ENCODE measurements at places on chromosomes 16 and 17. TPM values are rescaled to one million over a fixed set of nuclear protein-coding genes. Genes with fewer than 3 reads are reported as not detected.

C1QTNF8 gene
- polyA plus RNA-seq: not detected

GDPD3 gene
- polyA plus RNA-seq: not detected

MYL4 gene
- not detected for polyA plus RNA-seq

SLFN13 gene
- polyA plus RNA-seq: 11.8 TPM

RRAD gene
- polyA plus RNA-seq: not detected

RSL1D1 gene
- polyA plus RNA-seq: 206 TPM

DNA sequence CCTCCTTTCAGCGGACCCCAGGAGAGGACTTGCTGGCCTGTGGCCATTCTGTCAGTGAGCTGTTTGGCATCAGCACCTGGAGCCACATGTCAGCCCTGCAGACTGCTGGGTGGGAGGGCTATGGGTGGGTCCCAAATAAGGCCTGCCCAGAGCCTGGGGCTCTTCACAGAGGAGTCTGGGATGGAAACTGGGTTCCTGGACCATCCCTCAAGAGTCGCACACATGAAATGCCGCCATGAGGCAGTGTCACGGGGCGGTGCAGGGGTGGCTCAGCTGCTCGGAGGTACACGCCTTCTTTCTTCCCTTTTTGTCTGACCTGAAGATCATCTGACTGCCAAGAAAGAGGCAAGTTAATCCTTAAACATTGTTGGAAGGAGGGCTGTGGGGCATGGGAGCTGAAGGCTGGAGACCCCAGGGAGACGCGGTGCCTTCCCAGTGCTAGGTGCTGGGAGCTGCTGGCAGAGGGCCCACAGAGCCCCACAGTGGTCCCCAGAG lies 14.8 kb downstream of the MPRIP start:
- no peak for DNase-seq

GRCh38 chr16:15483857-15484256 lies 49.5 kb downstream of the BMERB1 start:
- DNase-seq: no peak

GRCh38 chr16:85446951-85447692 lies 166.0 kb upstream of the GSE1 start:
- DNase-seq: no peak

DNA sequence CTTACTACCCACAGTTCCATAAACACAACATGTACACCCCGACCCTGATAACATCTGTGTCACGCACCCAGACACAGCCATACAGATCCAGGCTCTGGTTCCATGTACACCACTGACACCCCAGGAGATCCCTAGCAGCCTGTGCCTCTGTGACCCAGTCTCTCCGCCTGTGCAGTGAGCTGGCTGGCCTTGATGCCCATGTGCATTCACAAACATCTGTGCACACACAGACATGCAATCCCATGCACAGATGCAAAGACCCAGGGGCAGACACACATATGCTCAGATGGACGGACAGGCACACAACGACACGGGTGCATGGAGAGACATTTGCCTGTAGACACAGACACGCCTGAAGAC lies 4.1 kb downstream of the CCDC102A start:
- no peak for DNase-seq

DNA sequence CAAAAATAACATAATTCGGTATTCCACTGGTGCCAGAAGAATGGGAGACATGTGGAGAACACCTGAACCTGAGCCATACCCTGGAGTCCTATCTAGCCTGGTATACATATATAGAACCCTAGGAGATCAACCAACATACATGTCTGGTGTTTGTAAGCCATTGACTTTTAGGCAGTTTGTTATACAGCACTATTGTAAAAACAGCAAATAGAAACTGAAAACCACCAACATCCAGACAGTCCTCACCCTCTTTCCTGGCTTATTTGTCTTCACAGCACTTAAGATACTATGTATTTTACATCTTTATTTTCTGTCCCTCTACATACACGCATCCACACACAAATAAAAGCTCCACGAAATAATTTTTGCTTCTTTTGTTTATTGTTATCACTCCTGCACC lies 404.2 kb upstream of the PMFBP1 start:
- no peak for DNase-seq

- no peak for DNase-seq
Observed at GRCh38 chr16:16815641-16816040, 436.7 kb downstream of the NPIPA7 start.

GRCh38 chr16:82810077-82810476 lies 183.3 kb downstream of the CDH13 start:
- DNase-seq: no peak

- no peak for DNase-seq
Observed at GRCh38 chr16:71185347-71185746, 45.2 kb downstream of the HYDIN start.

GRCh38 chr17:4156750-4157381 lies 13.9 kb downstream of the CYB5D2 start:
- DNase-seq: no peak

DNA sequence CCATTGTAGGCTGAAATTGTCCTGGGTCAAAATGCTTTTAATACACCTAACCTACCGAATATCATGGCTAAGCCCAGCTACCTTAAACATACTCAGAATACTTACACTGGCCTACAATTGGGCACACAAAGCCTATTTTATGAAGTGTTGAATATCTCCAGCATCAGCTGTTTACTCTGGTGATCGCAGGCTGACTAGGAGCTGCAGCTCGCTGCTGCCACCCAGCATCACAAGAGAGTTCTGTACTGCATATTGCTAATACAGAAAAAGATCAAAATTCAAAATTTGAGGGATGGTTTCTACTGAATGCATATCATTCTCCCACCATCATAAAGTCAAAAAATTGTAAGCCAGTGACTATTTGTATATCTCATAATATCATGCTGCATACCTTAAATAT lies 55.3 kb downstream of the ULK2 start:
- DNase-seq: no peak

- DNase-seq: no peak
Observed at GRCh38 chr16:85573696-85574641, 39.2 kb upstream of the GSE1 start.

DNA sequence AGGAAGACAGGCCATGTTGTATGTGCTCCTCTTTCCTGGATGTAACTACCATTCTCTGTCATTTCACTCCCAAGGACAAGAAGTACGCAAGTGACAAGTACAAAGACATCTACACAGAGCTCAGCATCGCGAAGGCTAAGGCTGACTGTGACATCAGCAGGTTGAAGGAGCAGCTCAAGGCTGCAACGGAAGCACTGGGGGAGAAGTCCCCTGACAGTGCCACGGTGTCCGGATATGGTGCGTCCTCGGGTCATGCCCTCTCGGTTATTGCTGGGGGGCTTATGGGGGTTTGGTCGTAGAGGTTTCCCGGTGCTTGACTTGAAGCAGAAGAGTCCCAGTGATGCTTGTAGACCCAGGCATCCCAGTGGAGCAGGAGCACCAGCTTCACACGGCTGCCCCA lies 29.0 kb downstream of the PLD6 start:
- no peak for DNase-seq

GRCh38 chr16:74623839-74624235 lies 16.9 kb upstream of the GLG1 start:
- DNase-seq: no peak

- DNase-seq: peak; percentile 1
Observed at GRCh38 chr17:15171167-15172047, 93.7 kb downstream of the PMP22 start.

DNA sequence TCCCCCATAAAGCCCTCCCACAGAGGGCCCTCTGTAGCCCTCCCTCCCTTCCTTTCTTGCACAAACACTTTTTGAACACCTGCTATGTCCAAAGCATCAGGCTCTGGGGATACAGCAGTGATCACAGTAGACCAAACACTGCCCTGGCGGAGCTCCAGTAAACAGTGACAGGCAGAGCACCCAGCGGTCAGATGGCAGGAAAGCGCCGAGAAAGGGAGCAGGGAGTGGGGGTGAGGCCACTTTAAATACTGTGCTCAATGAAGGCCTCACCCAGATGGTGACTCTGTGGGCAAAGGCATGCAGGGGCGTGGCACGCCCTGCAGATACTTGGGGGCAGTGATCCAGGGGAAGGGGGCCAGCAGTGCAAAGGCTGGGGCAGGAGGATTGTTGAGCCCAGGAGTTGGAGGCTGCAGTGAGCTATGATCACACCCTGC lies 7.6 kb downstream of the PRR29 start:
- no peak for DNase-seq

DNA sequence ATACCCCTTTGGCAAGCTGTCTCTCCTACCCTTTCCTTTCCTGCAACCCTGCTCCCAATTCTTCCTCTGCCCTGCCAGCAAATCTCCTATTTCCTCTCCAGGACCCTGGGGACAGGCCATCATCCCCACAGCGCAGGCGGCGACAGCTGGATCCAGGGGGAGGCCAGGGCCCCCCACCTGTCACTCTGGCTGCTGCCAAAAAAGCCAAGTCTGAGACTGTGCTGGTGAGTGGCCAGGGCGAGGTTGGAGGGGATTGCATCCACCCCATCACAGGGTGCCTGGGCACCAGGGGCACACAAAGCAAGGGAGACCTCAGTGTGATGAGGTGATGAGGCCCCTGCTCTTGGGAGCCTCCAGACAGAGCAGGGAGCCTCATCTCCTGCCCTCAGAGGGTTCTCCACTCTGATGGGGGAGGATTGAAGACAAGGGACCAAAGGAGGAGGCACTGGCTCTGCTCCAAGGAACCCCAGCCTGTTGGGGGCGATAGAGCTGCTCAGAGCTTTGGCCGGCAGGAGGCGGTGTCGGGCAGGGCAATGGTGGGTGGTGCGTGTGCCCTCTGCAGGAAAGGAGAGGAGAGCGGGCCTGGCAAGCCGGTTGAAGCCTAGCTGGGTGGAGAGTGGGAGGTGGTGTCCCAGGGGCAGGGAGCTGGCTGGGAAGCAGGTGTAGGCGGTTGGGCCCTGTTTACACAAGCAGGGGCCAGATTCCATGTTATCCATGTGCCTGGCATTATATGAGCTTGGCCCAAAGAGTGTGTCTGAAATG lies 15.6 kb upstream of the PDK2 start:
- no peak for DNase-seq

- no peak for DNase-seq
Observed at GRCh38 chr16:144797-145252, 6.4 kb upstream of the NPRL3 start.

DNA sequence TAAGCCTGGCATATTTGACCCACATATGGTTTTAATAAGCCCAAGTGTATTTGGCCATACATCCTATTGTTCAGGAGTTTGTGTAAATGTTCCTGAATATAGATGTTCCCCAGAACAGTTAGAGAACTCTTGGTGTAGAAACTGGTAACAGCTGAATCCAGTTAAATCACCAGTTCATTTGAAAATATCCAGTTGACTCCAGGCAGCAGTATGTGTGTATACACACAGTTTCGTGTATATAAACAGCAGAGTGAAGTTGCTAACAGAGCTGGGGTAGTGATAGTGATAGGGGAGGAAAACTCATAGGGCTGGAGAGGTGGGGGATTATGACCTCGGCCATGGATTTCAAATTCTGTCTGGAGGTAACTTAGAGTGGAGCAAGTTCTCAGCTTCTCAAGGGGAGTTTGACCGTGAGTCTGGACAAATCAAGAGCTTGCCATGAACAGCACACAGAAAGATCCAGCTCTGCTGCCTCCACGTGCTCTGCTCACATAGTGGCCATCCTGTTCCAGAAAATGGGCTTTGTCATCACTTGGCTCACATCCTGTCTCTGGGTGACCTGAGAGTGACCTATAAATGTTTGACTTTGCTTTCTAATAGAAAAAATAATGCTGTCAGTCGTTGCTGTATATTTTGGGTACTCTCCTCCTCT lies 30.6 kb upstream of the MMD start:
- DNase-seq: no peak

- no peak for DNase-seq
Observed at GRCh38 chr17:49013311-49014213, 16.4 kb downstream of the IGF2BP1 start.

DNA sequence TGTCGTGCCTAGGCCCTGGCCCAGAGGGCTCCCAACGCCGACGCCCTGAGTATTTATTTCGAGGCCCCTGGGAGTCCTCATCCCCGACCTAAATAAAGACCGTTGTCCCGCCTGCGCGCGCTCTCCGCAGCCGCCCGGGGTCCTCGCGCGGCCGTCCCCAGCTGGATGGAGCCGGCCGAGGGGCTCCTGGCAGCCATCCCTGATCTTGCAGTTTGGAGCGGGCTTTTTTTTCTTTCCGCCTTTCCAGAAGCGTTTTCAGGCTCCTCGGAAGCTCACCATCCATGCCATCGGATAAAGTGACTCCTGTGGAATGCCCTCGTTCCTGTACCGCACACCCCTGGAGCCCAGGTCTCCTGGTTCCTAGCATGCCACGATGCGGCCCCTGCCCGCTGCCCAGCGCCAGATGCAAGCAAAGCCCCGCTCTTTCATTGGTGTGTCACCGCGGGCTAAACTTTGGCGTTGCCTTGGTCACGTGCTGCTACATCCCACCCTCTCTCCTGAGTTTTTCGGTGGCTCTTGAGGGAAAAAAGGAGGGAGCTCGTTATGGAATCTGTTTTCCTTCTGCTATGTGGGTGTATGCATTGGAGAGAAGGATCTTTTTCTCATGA lies 716 bp downstream of the TMEM94 start:
- DNase-seq: no peak

GRCh38 chr17:43027091-43028032 lies 2.3 kb downstream of the RND2 start:
- DNase-seq: no peak

GRCh38 chr16:58034774-58035173 lies 9.2 kb downstream of the MMP15 start:
- no peak for DNase-seq

DNA sequence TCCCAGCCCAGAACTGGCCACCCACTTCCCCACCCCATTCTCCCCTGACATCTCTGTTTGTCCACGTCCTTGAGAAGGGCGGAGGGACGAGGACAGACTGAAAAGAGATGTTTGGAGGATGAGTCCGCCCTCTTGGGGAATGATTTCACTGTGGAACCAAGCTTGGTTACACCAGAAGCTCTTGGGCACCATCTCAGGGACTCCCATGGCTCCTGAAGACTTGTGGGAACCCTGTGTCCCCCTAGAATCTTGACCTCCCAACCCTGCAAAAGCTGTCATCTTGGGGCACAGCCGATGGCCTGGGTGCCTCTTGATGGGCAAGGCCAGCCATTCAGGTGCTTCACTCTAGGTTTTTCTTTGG lies 25.9 kb upstream of the LITAF start:
- no peak for DNase-seq

DNA sequence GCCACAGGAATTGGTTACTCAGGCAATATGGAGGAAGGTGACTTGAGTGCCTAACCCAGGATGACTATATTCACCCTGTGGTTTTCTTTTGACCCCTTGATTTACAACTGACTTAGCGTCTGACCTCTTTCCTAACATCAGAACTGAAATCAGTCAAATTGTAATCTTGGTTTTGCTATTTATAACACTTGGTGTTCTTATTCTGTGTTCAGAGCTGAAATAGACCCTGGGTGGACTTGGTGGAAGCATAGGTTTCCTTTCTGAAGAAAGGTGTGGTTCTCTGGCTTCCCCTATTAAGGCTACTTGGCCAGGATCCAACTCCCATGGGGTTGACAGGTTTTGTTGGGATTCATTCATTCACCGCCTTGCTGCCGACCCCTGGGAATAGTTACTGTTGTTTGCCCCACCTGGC lies 80.8 kb downstream of the CLEC16A start:
- no peak for DNase-seq

GRCh38 chr17:81230043-81230820 lies 7.5 kb upstream of the CEP131 start:
- no peak for DNase-seq

All from immature natural killer cell (primary cell).